Activated CD8-positive, alpha-beta memory T cell treated with anti-CD3 and anti-CD28 coated beads for 24 hours (primary cell): ENCODE measurements at places on chromosomes 12 and 14.

- no peak for DNase-seq
Measured at GRCh38 chr14:65476942-65477318, 64.4 kb downstream of the FUT8 start.

GRCh38 chr12:130336723-130337487 lies 782 bp upstream of the PIWIL1 start:
- DNase-seq: no peak

- no peak for DNase-seq
Measured at GRCh38 chr12:43742106-43742505, 16.5 kb downstream of the PUS7L start.

DNA sequence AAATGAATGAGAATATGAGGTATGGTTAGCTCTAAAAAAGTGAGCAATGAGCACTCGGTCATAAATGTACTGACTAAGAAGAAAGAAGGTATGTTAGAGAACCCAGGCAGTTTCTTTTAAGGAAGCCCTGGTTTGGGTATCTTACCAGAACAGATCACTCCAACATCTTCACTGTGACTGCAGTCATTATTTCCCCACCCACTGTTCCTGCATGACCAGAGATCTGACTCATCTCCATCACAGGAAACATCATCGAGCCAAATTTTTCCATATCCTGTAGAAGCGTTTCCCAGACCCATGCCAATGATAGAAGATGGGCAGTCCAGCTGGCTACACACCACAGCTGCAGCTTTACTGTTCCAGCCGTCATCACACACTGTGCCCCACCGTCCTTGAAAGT lies 48.0 kb downstream of the CD163L1 start:
- DNase-seq: no peak

DNA sequence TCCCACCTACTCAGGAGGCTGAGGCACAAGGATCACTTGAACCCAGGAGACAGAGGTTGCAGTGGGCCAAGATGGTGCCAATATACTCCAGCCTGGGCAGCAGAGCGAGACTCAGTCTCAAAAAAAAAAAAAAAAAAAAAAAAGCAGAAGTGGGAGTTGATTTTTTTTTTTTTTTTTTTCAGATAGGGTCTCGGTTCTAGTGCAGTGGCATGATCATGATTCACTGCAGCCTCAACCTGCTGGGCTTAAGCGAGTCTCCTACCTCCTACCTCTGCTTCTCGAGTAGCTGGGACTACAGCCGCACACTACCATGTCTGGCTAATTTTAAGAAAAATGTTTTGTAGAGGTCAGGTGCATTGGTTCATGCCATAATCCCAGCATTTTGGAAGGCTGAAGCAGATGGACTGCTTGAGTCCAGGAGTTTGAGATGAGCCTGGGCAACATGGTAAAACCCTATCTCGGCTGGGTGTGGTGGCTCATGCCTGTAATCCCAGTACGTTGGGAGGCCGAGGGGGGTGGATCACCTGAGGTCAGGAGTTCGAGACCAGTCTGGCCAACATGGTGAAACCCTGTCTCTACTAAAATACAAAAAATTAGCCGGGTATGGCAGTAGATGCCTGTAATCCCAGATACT lies 16.3 kb upstream of the HSP90AA1 start:
- no peak for DNase-seq

- no peak for DNase-seq
Measured at GRCh38 chr12:93225094-93225493, 152.6 kb upstream of the NUDT4 start.

DNA sequence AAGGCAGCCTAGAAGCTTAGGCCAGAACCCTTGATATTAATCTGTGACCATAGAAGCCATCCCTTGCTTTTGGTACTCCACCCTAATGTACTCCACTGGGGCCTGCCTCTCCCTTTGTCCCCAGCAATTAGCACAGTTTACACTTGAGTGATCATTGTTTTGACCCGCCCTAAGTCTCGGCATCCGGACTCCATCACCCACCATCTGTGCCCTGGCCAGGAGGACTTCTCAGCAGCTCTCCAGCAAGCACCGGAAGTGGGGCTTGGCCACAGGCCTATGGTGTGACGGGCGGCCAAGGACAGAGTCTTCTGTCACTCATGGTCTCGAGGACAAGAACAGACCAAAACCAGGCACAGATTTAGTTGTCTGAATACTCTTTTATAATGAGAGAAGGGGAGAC lies 126.5 kb upstream of the NTF3 start:
- DNase-seq: no peak

GRCh38 chr14:44658389-44658696 lies 151.3 kb upstream of the FSCB start:
- DNase-seq: no peak

DNA sequence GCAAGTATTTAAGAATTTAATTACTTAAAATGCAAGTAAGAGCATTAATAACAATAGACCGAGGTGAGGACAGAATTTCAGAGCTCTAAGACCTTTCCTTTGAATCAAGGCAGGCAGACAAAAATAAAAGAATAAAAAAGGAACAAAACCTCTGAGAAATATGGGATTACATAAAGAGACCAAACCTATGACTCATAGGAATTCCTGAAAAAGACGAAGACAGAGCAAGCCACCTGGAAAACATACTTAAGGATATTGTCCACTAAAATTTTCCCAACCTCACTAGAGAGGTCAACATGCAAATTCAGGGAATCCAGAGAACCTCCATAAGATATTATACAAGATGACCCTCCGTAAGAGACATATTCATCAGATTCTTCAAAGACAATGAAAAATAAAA lies 325.1 kb downstream of the AEBP2 start:
- no peak for DNase-seq
